Adrenal gland (tissue), 19 donors: ENCODE measurements at places on chromosomes 11 and 22. TPM values are rescaled to one million over a fixed set of nuclear protein-coding genes. Genes with fewer than 3 reads are reported as not detected.

TEX54 gene
- 1.4 TPM for polyA plus RNA-seq

DNA sequence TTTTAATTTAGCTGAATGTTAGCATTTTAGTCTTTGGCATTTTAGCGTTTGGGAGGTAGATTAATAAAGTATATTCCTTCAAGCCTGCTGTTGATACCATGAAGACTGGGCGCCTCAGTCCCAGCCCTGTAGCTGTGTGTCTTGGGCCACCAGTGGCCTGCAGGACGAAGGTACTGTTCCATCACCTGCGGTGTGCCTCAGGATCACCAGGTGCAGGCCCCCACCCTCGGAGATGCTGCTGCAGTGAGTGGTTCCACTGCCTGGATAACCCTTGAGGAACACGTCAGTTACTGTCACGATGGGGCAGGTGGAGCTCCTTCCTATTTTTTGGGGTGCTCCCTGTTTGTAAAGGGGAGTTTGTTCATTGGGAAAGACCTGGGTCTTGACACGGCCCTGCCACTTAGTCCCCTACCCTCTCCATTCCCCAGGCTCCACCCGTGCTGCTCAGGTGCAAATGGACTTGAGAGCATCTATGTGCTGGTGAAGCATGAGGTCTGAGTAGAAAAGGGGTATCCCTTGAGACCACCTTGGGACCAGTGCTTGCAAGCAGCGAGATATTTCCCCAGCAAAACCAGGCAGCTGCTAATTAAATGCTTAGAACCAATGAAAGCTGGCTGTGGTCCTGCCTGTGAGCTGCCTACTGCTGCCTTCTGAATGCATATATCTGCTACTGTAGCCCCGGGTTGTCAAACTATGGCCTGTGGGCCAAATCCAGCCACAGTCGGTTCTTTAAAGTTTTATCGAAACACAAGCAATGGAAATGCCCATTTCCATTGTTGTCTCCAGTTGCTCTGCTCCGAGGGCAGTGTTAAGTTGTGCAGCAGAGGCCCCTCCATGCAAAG is 28.7 kb downstream of the INCENP start:
- H3K27ac ChIP-seq, result no peak overlapping the region
- no peaks in the 10 kb centered on the region for H3K27me3 ChIP-seq
- H3K4me3 ChIP-seq, result no peak overlapping the region
- no peak for DNase-seq
- H3K36me3 ChIP-seq, result peaks cover 32% of the 10 kb centered on the region

DNA sequence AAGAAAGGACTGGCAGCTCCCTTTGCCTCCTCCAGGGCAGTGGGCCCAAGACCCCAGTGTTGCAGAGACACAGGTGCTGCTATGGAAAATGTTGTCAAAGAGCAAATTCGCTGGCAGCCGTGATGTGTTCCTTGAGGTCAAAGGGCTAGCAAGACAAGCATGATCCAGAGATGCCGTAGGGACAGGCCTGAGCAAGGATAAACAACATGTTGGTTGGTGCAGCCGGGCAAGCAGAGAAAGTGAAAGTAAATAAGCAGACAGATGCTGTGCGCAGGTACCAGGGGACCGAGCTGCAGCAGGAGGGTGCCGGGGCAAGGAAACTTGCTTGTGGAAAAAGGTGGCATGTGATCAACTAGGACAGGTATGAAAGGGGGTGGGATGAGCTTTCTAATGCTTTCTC is 125.5 kb upstream of the NECTIN1 start:
- H3K4me3 ChIP-seq, result no peak overlapping the region
- no peak overlapping the region for H3K27ac ChIP-seq
- peaks cover 3% of the 10 kb centered on the region for H3K27me3 ChIP-seq
- H3K36me3 ChIP-seq, result no peaks in the 10 kb centered on the region
- DNase-seq, result no peak
- no peaks in the 10 kb centered on the region for H3K4me1 ChIP-seq

TPP1 gene
- 371 TPM for polyA plus RNA-seq

OR52L1 gene
- not detected for polyA plus RNA-seq

TRIM49D2 gene
- not detected for polyA plus RNA-seq

MEI1 gene
- polyA plus RNA-seq, result 2.7 TPM

ART1 gene
- not detected for polyA plus RNA-seq

DNA sequence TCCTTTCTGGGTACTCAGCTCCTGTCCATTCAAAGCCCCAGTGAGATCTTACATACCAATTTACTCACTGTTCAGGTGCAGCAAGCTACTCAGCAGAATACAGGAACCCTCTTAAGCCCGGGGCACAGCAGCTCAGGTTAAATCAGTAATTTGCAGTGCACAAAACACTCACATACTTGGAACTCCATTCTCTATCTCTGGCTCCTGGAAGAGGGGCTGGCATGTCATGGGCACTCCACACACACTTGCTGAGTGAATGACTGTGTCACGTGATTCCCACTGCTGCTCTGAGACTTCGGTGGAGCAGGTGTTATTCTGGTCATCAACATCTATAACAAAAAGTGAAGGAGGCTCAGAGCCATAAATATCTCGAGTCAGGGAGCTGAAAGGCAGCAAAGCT is 157.3 kb upstream of the BDNF start:
- no peak overlapping the region for H3K27ac ChIP-seq
- H3K36me3 ChIP-seq, result no peaks in the 10 kb centered on the region
- peaks cover 4% of the 10 kb centered on the region for H3K4me1 ChIP-seq

GGTLC3 gene
- not detected for polyA plus RNA-seq

DNA sequence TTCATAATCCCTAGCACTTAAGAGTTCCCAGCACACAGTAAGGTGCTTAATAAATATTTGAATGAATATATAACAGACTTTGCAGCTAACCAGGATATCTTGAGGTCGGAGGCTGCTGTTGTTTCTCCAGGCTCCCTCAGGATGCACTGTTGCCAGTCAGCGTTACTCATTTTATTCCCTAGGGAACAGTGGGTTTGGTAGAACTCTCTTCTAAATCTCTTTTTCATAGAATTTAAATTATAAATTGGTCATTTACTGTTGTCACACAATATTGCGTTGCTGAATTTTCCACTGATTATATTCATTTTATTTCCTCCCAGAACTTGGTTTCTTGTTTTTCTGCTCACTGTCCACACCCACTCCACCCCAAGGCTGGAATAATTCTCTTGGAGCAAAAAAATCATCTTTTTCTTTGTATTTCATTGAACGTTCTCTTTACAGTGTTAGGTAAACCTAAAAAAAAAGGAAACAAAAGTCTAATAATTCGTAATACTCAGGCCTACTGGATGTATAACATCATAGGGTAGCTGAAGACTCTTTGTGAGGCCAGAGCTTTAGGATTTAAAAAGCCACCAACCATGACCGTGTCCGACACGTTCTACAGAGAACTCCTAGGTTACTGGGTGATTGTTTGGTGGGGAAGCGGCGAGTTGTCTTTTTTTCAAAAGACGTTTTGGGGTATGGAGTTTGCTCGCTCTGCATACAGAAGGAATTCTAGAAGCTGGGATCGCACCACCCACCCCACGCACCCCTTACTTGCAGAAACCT is 766 bp upstream of the CAPRIN1 start:
- peak overlapping the region; percentile 97 for H3K4me3 ChIP-seq
- no peaks in the 10 kb centered on the region for H3K27me3 ChIP-seq
- no peak for DNase-seq
- H3K36me3 ChIP-seq, result no peaks in the 10 kb centered on the region

NLRP6 gene
- 0.16 TPM for polyA plus RNA-seq

GRCh38 chr11:125886997-125887372 is 483 bp upstream of the HYLS1 start:
- H3K27ac ChIP-seq, result peak overlapping the region; percentile 20
- DNase-seq, result peak; percentile 42
- no peaks in the 10 kb centered on the region for H3K27me3 ChIP-seq
- peak overlapping the region; percentile 33 for H3K4me3 ChIP-seq
- H3K36me3 ChIP-seq, result no peaks in the 10 kb centered on the region
- no peaks in the 10 kb centered on the region for H3K4me1 ChIP-seq

GRCh38 chr11:20597154-20597679 is 2.2 kb upstream of the SLC6A5 start:
- no peak overlapping the region for H3K4me3 ChIP-seq
- peaks cover 3% of the 10 kb centered on the region for H3K4me1 ChIP-seq
- H3K36me3 ChIP-seq, result no peaks in the 10 kb centered on the region
- DNase-seq, result no peak
- peaks cover 73% of the 10 kb centered on the region for H3K27me3 ChIP-seq

TM7SF2 gene
- polyA plus RNA-seq, result 589 TPM
